Activated CD8-positive, alpha-beta T cell treated with anti-CD3 and anti-CD28 coated beads for 36 hours (primary cell): ENCODE measurements at places on chromosomes 12 and 14. TPM values are rescaled to one million over a fixed set of nuclear protein-coding genes. Genes with fewer than 3 reads are reported as not detected.
A peak's percentile ranks its signal among the peaks of the same experiment; 100 is the strongest.

DNA sequence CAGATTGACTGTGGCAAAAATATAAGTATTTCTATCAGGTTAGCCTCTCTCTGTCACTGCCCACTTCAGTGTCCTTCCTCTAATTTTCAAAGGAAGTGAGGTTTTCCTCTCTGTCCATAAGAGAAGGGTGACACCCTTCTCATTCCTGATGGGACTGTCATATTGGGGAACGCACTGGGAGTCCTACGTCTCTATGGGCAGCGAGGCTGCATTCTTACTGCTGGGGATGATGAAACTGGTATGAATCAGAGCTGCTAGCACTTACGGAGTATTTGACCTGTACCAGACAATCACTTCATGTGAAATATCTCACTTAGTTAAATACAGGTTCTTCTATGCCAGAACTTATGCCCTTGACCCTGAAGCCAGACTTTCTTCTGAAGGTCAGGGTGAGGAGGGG is 436.3 kb downstream of the DPF3 start:
- H3K36me3 ChIP-seq: no peaks in the 10 kb centered on the region
- peaks cover 10% of the 10 kb centered on the region for H3K27me3 ChIP-seq
- H3K27ac ChIP-seq: no peak overlapping the region
- peaks cover 4% of the 10 kb centered on the region for H3K4me1 ChIP-seq
- DNase-seq: no peak
- no peak overlapping the region for H3K4me3 ChIP-seq

GRCh38 chr12:41521872-41522379 is 333.8 kb downstream of the PDZRN4 start:
- DNase-seq: no peak
- H3K36me3 ChIP-seq: no peaks in the 10 kb centered on the region
- H3K4me3 ChIP-seq: no peak overlapping the region
- H3K27me3 ChIP-seq: no peaks in the 10 kb centered on the region
- no peak overlapping the region for H3K27ac ChIP-seq

DNA sequence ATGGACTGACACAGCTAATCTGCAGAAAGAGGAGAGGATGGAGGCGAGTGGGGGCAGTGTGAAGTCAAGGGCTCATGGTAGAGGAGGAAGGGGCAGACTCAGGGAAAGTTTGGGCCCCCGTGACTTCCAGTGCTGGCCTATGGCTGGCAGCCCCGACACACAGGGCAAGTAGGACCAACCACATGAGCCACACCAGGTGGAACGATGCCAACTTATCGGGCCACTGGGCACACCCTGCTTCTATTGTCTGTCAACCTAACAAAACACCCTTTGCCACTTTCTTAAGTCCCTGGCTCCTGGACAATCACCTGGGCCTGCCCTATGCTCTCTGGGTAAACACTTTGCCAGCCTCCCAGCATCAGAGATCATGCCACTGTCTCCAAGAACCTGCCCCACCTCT is 65.2 kb upstream of the PSMC1 start:
- no peak for DNase-seq
- no peaks in the 10 kb centered on the region for H3K4me1 ChIP-seq
- H3K27ac ChIP-seq: no peak overlapping the region
- H3K27me3 ChIP-seq: peaks cover 10% of the 10 kb centered on the region
- H3K36me3 ChIP-seq: no peaks in the 10 kb centered on the region

DNA sequence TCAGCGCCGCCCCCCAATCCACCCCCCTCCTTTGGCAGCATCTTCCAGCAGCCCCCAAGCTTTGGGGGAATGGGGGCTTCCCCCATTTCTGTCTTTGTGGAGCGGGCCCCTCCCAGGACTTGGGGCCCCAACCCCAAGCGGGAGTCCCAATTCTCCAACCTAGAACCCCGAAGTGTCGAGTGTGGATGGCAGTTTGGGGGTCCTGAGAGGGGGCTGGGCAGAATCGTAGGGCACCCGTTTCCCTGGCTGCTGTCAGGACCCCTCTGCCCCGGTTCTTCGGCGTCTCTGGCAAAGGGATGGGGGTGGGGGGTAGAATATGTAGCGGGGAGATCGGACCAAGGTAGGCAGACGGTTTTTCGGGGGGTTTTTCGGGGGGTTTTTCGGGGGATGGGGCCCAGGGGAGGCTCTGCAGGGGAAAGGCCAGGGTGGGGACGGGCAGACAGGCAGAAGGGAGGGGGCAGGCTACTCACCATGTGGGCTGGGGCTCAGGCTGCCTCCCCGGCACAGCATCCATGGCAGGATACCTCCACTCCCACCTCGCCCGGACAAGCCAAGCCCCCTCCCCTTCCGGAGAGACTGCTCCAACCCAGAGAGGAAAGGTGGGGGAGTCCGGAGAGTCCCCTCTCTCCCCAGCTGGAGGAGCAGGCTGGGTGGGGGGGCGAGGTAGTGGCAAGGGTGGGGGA is 739 bp downstream of the JPH4 start:
- H3K27me3 ChIP-seq: peaks cover 45% of the 10 kb centered on the region
- H3K36me3 ChIP-seq: no peaks in the 10 kb centered on the region
- DNase-seq: no peak
- no peak overlapping the region for H3K27ac ChIP-seq
- no peak overlapping the region for H3K4me3 ChIP-seq

DNA sequence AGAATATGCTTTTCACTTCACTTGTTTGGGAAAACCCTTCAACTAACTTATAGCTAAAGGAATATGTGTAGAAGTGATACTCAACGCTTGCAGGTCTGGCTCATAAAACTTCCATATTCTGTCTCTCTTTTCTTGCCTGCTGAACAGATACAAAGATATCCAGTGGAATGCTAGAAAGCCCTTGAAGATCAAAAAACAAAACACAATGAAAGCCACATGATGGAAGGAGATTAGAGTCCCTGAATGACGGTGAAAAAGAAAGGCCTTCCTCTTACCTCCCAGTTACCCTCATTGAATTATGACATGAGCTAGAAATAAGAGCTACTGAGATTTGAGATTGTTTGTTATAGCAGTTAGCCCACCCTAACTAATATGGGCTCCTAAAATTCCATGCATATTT is 28.2 kb upstream of the NELL2 start:
- no peaks in the 10 kb centered on the region for H3K27me3 ChIP-seq
- H3K27ac ChIP-seq: no peak overlapping the region
- H3K4me3 ChIP-seq: no peak overlapping the region
- H3K4me1 ChIP-seq: no peaks in the 10 kb centered on the region
- H3K36me3 ChIP-seq: peaks cover 1% of the 10 kb centered on the region

DNA sequence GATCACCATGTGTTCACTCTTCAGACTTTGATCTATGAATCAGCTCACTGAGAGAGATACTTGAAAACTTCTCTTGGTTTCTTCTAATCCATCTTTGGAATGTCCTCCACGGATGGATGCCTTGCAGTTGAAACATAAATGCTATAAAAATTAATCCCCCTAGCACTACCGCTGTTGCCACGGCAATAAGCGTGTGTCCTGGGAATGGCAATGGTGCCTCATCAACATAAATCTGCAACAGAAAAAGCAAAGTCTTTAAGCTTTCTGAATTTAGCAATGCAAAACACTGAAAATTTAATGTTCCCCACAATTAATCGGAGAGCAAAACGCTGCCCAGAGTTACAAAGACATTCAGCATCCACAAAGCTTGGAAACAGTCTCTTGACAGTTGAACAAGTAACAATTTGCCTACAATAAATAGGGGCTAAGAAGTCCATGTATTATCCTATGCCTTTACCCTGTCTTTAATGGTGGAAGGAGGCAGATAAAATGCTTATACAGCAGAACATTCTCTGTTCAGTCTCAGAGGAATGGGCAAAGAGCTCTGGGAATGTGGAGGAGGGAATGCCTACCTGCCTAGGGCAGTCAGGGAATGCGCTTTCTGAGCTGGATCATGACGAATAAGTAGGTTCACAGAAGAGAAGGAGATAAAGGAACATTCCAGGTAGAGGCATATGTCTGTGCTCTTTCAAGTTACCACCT is 70.9 kb upstream of the PPP4R3A start:
- no peak overlapping the region for H3K4me3 ChIP-seq
- H3K4me1 ChIP-seq: peaks cover 3% of the 10 kb centered on the region
- peaks cover 3% of the 10 kb centered on the region for H3K27me3 ChIP-seq
- H3K36me3 ChIP-seq: peaks cover 7% of the 10 kb centered on the region
- no peak for DNase-seq

- peak overlapping the region; percentile 20 for H3K27ac ChIP-seq
- H3K4me1 ChIP-seq: peaks cover 2% of the 10 kb centered on the region
- H3K27me3 ChIP-seq: no peaks in the 10 kb centered on the region
These were observed 47.1 kb downstream of the SINHCAF start for GRCh38 chr12:31278832-31279231.

DNA sequence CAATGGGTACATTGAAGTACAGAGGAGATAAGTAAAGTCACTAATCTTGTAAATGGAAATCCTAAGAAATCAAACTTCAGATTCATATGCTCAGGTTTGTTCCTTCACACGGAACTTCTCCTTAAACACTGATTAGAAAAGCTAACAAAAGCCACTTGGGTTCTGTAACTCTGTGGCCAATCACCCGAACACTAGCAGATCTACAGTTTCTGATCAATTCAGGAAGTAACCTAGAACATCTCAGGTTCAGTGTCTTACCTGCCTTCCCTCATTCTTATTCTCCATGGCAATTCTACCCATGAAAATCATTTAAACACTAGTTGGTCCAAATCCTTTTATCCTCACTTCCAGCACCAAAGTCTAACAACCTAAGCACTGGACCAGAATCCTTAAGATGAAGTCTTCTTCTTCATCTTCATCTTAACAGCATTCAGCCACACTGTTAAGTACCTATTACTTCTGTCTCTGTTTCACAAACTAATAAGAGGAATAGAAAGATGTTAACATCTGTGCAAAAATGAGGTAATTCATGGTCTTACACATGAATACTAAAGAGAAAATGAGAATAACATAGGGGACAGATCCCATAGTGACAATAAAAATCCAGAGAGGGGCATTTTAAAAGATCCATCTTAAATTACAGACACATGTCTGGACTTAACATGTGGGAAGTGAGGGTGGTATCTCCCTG is 184.5 kb downstream of the SSPN start:
- no peak for DNase-seq
- peaks cover 16% of the 10 kb centered on the region for H3K36me3 ChIP-seq
- H3K27me3 ChIP-seq: no peaks in the 10 kb centered on the region
- no peaks in the 10 kb centered on the region for H3K4me1 ChIP-seq
- H3K27ac ChIP-seq: no peak overlapping the region

DNA sequence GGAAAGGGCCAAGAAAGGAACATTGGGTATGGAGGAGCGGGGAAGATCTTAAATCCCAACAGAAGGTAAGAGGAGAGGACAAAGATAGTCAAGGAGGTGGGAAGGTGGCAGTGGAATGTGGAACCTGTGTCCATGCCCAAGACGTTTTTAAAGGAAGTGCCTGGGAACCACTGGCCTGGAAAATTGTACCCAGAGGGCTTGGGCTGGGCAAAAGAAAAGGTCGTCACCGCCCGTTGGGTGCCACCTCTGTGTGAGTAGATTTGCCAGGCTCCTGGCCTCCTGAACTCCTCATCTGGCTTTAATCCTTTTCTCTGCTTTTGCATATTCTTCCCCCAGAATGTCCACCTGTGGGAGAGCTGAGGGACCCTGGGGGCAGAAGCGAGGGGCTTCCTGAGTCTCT is 32.6 kb downstream of the JDP2 start:
- no peak for DNase-seq
- no peaks in the 10 kb centered on the region for H3K27me3 ChIP-seq
- no peaks in the 10 kb centered on the region for H3K36me3 ChIP-seq

DNA sequence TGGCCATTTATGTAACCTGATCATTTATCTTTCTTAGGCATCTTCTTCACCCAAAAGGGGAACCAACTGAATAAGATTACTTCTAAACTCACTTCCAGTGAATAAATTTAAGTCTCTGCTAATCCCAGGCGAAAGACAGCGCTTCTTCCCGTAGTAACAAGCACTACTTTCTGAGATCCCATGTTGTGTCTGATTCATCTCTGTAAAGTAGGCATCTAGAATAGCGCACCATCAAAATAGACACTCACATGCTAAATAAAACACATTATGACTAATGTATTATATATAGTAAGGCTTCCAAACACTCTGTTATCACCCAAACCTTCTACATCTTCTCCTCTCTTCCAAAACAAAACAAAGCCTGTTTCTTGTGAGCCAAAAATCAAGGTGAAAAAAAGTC is 15.1 kb downstream of the GTF2A1 start:
- H3K27ac ChIP-seq: no peak overlapping the region
- no peaks in the 10 kb centered on the region for H3K27me3 ChIP-seq
- no peak for DNase-seq

- H3K36me3 ChIP-seq: no peaks in the 10 kb centered on the region
- DNase-seq: peak; percentile 12
- H3K4me3 ChIP-seq: no peak overlapping the region
- no peaks in the 10 kb centered on the region for H3K4me1 ChIP-seq
- H3K27me3 ChIP-seq: peaks cover 8% of the 10 kb centered on the region
- H3K27ac ChIP-seq: no peak overlapping the region
These were observed 39.4 kb downstream of the MVK start for GRCh38 chr12:109612975-109613502.

- H3K36me3 ChIP-seq: peaks cover 38% of the 10 kb centered on the region
- H3K4me1 ChIP-seq: peaks cover 72% of the 10 kb centered on the region
- peak; percentile 84 for DNase-seq
- H3K27ac ChIP-seq: peak overlapping the region; percentile 97
- no peak overlapping the region for H3K4me3 ChIP-seq
These were observed 11.3 kb upstream of the GNG2 start for GRCh38 chr14:51849097-51849496.

- DNase-seq: no peak
- H3K4me1 ChIP-seq: peaks cover 8% of the 10 kb centered on the region
- no peaks in the 10 kb centered on the region for H3K36me3 ChIP-seq
These were observed 771 bp upstream of the KCNJ8 start for GRCh38 chr12:21775133-21775820.

DNA sequence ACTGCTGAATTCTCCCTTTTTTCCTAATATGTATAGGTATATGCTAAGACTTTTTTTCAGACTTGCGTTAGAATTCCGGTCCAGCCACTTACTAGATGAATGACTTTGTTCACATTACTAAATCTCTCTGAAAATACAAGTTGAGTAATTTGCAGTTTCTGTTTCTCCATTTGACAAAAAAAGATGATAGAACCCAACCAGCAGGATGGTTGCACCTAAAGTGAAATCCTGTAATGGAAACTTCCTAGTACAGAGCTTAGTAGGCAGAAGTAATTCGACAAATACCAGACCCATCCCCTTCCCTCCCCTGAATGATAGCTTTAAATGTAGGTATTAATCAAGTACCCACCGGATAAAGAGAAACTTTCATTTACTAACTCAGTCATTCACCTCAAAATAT is 113.6 kb upstream of the RAP1B start:
- H3K4me1 ChIP-seq: peaks cover 34% of the 10 kb centered on the region
- H3K36me3 ChIP-seq: peaks cover 3% of the 10 kb centered on the region
- peak overlapping the region; percentile 54 for H3K4me3 ChIP-seq
- no peaks in the 10 kb centered on the region for H3K27me3 ChIP-seq
- peak overlapping the region; percentile 91 for H3K27ac ChIP-seq

DNA sequence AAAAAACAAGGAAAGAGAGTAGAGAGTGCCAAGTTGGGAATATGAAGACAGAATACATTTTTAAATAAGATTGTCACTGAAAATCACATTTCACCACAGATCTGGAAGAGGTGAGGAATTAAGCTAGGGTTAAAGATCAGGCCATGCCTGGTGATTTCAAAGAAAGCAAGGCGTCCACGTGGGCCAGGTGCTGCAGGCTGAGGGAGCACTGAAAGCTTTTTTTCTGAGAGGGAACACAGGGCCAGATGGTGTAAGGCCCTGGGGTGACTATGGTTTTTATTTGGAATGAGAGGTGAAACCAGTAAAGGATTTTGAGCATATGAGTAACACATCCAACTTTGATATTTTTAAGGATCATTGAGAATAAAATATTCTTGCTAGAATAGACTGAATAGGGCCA is 20.9 kb downstream of the SYT1 start:
- H3K4me1 ChIP-seq: no peaks in the 10 kb centered on the region
- DNase-seq: no peak

Gene YBX3
- 273 TPM for total RNA-seq

Gene TTC9
- 5.7 TPM for total RNA-seq

Gene PLEK2
- total RNA-seq: not detected

Gene RTL1
- total RNA-seq: not detected

Gene MAP3K12
- total RNA-seq: 8.2 TPM

Gene PLEKHG7
- not detected for total RNA-seq

Gene RGS6
- total RNA-seq: not detected

Gene FAM181A
- not detected for total RNA-seq
